ENCODE measurements at places on chromosomes 6 and 20.

DNA sequence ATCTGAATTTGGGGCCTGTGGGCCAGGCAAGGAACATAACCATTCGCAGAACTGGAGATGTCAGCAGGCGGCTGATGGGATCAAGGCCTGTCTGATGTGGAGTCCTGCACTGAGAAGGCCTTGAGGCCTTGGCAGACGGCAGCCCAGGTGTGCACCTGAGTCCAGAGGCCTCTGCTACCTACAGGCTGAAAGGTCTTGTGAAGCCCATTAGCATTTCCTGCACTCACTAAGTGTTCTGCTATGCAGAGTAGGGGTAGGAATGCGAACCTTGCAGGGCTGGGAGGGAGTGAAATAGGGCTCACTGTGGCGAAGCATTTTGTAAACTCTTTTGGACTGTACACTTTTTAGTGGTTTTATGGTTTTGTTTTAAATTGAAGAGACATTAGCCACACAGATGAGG, 48.3 kb upstream of the RNF24 start:
- DNase-seq: no peak

DNA sequence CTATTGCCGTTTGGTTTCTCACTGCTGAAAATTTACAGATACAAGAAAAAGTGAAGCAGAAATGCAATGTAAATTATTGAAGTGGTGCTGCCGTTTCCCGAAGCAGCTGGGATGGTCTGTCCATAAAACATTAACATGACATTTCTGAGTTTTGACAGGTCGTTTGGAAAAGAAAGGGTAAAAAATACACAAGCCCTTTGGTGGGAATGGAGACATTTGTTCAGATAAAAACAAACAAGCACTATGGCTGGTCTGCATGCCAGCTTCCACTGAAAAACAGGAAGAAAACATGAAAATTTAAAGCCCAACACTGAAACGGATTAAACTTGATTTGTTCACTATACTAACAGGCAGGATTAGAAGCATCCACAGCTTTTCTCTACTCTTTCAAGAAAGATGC, 155.2 kb downstream of the FRK start:
- DNase-seq: no peak

GRCh38 chr6:77010931-77011542, 452.3 kb downstream of the HTR1B start:
- DNase-seq: no peak

DNA sequence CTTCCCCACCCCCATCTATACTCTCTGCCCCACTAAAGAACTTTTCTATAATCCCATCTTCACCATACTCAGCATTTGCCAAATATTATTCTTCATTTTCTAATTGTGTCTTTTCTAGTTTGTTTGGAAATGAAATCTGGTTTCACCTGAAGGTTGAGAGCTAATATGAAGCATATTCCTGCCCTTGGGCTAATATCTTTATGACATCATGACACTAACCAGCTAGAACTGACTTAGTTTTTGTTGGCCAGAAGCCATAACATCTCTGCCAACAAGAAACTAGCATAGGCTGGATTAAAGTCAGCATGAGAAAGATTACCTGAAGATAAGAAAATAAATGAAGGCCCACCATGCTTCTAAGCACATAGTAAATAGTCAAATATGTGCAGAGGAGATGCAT, 16.7 kb downstream of the UNC5CL start:
- no peak for DNase-seq

GRCh38 chr20:22578221-22579118, 5.9 kb downstream of the FOXA2 start:
- no peak for DNase-seq
